ENCODE measurements at places on chromosomes 6 and 20.

- no peak for DNase-seq
Measured at GRCh38 chr20:57402206-57403125, 11.3 kb downstream of the RBM38 start.

GRCh38 chr20:63850689-63851547, 10.4 kb upstream of the ABHD16B start:
- DNase-seq = no peak

DNA sequence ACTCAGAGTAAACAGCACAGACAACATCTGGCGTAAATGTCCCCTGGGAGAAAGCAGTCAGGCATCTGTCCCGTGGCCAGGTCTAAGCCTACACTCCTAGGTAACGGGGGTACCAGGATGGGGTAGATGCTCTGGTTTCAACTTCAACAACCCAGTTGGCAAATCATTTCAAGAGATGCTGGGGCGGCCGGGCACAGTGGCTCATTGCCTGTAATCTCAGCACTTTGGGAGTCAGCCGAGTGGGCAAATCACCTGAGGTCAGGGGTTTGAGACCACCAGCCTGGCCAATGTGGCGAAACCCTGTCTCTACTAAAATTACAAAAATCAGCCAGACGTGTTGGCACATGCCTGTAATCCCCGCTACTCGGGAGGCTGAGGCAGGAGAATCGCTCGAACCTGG, 12.3 kb downstream of the PREX1 start:
- no peak for DNase-seq

- DNase-seq = no peak
Measured at GRCh38 chr20:6040958-6041807, 12.7 kb downstream of the LRRN4 start.

GRCh38 chr6:117317261-117317660, 51.9 kb downstream of the VGLL2 start:
- peak; percentile 8 for DNase-seq

- no peak for DNase-seq
Measured at GRCh38 chr6:43903739-43904290, 133.8 kb downstream of the VEGFA start.

GRCh38 chr6:139927236-139927635, 552.8 kb upstream of the CITED2 start:
- no peak for DNase-seq

DNA sequence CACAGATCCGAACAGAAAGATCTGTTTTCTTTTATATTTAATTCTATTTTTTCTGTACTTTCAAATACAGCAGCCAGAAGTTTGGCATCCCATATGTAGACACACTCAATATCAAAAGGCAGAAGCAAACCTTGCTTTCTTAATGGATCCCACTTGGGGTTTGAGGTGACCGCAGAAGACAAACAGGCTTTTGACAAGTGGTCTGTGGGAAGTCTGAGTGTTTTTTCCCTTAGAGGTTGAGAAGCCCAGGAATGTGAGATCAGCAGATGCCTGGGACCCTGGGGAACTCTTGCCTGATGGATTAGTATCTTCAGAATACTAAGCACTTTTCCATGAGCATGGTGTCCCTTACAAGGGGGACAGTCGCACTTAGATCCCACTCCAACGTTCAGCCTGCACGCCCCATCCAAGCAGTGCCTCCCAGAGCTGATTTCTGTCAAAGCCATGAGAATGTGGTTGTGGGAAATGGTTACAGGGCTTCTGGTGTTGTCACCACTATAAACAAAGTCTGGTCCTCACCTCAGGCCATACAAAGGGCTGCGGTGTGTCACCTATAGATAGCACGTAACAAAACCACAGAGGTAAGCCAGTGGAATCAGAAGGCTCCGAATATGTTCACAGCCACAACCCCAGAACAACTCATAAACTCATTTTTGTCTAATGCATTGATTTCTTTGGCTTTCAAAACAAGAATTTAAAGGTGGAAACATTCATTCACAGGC, 12.7 kb downstream of the IL17F start:
- no peak for DNase-seq

DNA sequence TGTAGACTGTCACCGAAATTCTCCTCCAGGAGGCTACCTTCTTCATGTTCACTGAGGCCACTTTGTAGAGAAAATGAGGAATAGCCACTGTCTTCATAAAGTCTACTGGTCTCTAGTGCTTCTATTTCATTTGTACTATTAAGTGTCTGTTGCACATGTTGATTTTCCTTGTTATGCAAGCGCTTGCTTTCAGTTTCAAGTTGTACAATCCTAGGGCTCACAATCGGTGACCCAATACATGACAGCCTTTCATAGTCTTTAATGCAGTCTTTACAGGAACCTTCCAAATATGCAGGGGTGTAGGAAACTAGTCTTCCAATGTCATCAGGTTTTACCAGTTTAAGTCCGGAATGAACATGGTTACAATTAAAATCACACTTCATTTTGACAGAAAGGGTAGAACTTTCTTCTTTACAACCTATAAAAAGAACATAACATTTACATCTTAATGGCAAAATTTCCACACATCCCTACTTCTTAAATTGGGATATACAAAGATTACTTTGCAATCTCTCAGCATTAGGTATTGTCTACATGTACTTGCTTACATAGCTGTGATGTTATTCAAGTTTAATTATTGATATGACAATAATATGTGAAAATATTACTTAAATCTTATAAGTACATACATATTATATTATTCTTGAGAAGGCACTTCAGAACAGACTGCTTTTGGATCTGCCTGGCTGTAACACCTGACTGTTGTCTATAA, 7.5 kb downstream of the FBXO5 start:
- DNase-seq = no peak

DNA sequence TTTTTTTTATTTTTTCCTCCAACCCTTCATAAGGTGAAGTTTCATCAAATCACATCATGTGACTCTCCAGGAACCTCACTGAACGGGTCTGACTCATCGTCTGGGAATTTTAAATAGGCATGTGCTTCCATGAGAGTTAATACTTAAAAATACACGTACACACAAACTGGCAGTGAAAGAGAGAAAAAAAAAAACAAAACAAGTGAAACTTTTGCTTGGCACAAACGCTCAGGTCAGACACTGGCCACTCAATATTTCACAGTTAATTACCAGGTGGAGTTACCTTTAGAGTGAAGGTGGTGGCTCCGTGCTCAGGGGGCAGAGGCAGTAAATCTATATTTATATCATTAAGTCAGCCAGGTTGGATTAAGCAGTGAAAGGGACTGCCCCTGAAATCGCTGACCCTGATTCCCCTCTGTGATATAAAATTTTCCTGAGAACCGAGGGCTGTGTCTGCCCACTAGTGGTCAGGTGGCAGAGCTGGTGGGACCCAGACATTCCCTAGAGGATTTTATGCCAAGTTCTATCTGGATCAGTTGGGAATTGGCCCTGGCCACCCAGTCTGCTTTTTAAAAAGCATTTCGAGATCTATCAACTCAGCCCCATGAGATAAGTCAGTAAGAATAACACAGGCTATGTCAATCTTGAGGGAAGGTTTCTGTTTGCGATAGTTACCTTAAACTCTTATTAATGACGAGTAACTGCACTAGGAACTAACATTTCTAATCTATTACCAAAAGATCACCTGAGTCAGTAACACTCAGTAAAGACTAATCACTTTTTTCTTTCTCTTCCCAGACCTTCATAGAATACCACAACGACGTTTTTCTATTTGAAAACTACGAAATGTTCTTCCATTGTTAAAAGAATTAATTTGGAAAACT, 259.1 kb downstream of the HDGFL1 start:
- DNase-seq = peak; percentile 74

- peak; percentile 56 for DNase-seq
Measured at GRCh38 chr20:45358282-45359068, 4.5 kb upstream of the SYS1 start.

DNA sequence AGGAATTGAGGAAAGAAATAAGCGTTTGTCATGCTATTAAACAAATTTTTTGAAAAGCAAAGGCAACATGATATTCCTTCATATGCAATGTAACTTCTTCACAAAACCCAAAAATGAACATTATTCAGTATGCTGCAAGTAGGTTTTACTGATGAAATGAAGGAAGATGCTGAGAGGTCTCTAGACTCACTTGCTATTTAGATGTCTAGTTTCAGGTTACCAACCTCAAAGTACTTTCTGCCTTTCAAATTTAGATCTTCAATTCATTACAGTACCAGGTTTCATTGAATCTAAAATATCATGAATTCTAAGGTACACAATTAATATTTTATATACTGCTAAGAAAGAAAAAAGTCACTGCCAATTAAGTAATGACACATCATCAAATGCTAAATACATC, 39.9 kb downstream of the MYO6 start:
- DNase-seq = no peak

DNA sequence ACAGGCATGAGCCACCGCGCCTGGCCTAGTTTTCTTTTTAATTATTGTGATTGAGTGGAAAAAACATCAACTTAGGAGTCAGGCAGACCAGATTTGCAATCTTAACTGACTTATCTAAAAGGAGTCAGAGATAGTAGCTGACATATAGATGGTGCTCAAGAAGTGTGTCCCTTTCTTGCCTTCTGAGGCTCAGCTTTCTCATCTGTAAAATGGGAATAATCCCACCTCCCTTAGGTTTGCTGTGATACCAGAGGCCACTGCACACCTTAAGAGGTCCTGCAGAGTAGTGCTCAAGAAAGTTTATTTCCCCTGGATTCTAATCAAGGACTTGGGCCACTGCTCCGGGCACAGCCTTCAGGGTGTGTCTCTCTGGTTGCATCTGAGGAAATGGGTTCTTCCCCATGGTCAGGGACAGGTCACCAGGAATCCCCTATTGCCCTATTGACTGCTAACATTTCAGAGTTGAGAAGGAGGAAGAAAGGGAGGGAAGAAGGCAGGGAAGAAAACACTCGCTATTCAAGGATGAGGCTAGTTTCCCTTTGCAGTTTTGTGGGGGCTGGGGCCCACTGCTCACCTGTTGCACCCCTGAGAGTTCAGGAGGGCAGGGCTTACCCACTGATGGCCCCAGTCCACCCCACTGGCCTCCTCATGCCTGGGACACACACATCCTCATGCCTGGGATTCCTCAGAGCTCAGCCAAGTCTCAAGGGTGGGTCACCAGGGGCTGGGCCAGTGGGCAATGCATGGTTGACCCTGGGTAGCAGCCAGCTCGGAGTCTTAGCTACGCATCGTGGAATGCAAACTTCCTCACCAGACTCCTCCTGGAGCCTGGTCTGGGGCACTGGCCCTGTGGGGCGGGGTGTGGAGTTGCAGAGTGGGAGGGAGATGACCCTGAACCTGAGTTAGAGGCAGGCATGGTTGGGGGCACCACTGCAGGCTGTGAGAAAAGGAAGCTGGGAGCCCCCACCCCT, 21.2 kb downstream of the C6orf132 start:
- DNase-seq = no peak

DNA sequence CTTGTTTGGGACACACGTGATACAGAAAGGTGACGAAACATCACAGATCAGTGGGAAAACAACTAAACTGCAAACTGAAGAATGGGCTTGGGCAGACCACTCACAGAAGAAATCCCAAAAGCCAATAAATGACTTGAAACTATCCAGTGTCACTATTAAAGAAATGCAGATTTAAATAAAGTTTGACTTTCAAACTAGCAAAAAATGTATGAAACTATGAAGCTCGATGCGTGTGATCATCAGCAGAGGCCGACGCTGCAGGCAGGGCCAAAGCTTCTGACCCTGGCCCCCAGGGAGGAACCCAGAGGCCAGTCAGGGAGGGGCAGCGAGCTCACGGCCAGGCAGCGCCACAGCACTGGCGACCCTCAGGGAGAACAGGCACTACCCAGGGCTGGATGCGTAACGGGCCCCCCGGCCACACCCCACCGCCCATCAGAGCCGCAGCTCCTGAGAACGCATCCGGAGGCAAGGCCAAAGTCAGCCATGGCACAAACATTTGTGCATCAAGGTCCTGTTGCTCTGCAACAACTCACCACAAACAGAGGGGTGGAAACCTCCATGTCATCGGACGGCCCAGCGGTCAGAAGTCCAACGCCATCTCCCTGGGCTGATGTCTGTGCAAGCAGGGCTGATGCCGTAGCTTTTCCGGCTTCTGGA, 94.1 kb downstream of the YTHDF1 start:
- no peak for DNase-seq

GRCh38 chr20:50876816-50877215, 54.4 kb downstream of the ADNP start:
- DNase-seq = no peak

Data from urothelium cell line (cell line).